ENCODE measurements at places on chromosomes 1 and 21.

DNA sequence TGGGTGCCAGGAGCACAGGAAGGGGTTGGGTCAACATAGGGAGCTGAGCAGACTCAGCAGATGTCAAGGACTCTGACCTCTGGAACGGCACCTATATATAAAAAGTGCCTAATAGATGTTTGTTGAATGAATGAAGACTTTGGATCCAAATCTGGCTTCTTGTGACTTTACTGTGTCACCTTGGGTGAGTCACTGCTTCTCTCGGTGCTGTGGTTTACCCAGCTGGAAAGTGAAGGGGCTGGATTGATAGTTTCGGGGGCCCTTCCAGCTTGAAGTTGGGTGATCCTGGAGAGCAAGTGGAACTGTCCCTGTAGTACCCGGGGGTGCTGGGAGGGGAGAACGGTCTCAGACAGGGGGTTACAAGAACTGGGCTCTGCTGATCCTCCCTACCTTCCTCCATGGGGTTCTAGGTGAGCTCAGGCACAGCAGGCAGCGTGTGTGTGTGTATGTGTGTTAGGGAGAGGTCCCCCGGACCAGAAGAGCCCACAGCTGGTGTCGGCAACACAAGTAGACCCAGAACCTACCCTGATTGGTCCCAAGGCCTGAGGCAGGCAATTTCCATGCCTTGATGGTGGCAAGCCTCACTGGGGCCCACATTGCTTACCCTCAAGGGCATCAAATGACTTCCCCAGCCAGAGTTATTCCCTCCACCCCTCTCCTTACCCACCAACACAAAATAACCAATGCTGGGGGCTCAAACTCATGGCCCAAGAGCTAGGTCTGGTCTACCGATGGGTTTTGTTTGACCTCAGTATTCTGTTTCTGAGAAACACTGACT lies 5.5 kb upstream of the PADI1 start:
- DNase-seq = no peak

DNA sequence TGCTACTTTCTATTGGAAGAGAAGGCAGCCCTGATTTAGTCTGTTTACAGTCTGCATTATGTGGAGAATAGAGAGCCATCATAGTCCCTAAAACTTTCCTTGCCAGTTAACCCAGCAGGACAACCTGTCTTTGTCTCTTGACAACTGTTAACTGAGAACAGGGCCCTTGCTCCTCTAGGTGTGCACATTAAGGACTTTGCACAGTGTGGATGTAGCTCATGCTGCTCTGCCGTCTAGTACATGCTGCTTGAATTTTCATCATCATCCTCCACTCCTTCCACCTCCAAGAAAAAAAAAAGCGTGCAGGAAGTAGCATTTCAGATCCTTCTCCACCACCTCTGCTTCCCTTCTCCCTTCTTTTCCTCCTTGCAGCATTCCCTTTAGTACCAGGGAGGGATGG lies 91.5 kb downstream of the PBX1 start:
- no peak for DNase-seq

DNA sequence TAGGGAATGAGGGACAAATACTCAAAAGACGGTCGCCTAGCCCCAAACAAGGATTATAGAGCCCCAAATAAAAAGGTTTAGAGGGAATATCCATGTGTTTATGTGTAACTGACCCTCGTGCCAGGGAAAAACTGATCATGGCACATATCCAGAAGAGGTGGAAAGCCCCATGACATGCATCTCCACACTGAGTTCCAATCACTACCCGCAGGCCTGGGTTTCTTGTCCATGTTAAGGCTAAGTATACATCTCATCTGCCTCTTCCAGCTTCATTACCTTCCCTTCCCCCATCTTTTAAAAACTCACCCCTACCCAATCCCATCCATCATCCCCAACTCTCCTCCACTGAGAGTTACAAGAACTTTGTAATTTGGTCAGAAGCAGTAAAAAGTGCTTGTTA lies 15.2 kb downstream of the GADD45A start:
- DNase-seq = no peak

- peak; percentile 56 for DNase-seq
Measured at GRCh38 chr1:67159233-67159632, 7.0 kb upstream of the IL23R start.

DNA sequence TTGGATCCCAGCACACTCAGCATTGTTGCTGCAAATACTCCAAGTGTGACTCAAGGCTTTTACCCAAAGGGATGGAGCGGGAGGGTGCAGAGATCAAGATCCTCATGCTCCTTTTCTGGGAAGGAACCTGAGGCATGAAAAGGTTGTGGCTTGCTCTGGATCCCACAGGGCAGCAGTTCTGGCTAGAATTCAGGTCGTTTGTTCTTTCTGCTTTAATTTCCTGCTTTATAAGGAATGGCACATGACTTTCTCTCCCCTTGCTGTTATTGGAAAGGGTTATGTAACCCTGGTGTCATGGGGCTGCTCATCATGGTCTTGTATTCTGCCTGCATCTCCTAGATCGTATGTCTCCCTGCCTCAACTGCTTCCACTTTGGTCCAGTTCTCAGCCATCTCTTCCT lies 101.6 kb downstream of the NOS1AP start:
- no peak for DNase-seq

- DNase-seq = no peak
Measured at GRCh38 chr1:81489372-81489934, 311.3 kb upstream of the ADGRL2 start.

DNA sequence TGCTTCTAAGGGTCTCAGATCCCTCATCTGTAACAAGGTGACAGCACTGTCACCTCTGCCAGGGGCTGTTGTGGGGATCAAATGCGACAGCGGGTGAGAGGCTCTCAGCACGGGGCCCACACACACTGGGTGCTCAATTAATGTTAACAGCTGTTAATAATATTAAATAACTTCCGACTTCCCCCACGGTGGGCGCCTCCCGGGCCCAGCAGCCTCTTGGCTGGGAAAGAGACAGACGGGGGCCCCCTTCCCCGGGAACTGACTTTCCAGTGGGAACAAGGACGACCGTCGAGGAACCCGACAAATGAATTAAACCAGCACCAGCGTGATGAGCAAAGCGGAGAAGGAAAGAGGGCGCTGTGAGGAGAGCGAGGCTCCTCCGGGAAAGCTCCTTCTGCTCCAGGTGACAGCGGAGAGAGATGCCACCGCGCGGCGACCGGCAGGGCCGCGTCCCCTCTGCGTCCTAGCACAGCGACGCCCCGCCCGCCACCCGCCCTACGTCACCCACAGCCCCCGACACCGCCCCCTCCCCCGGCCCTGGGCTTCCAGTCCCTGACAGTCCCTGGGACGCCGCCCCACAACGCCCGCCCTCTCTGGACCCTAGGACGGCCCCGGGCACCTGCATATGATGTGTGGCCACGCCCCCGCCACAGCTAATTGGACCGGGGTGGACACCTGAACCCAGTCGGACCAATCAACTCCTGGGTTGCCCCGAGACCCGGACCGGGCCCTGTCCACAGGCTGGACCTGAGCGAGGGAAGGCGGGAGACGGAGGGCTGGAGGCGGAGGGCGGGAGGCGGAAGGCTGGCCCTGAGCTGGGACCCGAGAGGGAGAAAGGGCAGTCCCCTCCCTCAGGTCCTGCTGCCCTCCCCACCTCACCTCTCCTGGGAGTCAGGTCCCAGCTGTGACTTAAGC lies 38.2 kb downstream of the MATN1 start:
- DNase-seq = no peak

GRCh38 chr1:3614755-3615742 lies 3.7 kb upstream of the MEGF6 start:
- DNase-seq = no peak

- peak; percentile 31 for DNase-seq
Measured at GRCh38 chr1:61301824-61302657, 219.7 kb downstream of the NFIA start.

DNA sequence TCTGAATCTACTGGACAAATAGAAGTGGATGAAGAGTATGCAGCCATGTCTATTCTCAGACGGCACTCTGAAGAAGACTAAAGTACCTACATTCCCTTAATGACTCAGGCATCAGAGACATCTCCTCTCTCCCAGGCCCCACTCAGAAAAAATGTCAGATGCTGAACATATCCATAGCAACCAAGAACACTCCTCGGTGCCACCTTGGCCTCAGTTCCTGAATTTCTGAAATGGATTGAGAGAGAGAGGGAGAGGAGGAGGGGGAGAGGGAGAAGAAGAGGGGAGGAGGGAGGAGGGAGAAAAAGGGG lies 16.0 kb upstream of the OVAAL start:
- no peak for DNase-seq
